ENCODE measurements at places on chromosomes 6 and 20. TPM values are rescaled to one million over a fixed set of nuclear protein-coding genes. Genes with fewer than 3 reads are reported as not detected.

LKAAEAR1 gene
- total RNA-seq, result not detected

WFDC5 gene
- total RNA-seq, result not detected

SLC22A16 gene
- not detected for total RNA-seq

GRCh38 chr6:128024969-128025368 lies 124.1 kb upstream of the THEMIS start:
- no peaks in the 10 kb centered on the region for H3K36me3 ChIP-seq
- DNase-seq, result no peak
- no peak overlapping the region for H3K27ac ChIP-seq
- no peaks in the 10 kb centered on the region for H3K27me3 ChIP-seq

- no peaks in the 10 kb centered on the region for H3K27me3 ChIP-seq
- no peaks in the 10 kb centered on the region for H3K36me3 ChIP-seq
- no peak for DNase-seq
- H3K4me3 ChIP-seq, result no peak overlapping the region
- H3K27ac ChIP-seq, result no peak overlapping the region
Observed at GRCh38 chr6:43962458-43962857, 164.8 kb downstream of the MRPL14 start.

DNA sequence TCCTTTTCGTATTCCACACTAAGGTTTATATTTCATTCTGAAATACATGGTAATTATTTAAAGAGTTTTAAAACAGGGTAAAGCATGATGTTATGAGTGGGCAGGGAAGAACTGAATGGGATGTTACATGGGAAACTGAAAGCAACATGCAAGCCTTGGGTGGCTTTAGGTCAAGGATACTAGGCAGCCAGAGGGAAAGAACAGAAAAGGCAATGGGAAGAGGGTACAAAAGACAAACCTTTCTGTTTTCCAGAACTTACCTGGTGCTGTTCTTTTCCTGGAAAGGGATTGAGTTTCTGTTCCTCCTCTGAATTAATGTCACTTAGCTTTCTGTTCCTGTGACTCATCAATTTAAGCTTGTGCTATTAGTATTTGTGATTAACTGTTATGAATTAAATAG lies 71.2 kb upstream of the SMIM8 start:
- peak overlapping the region; percentile 0 for H3K27ac ChIP-seq
- no peaks in the 10 kb centered on the region for H3K27me3 ChIP-seq
- DNase-seq, result no peak

DNA sequence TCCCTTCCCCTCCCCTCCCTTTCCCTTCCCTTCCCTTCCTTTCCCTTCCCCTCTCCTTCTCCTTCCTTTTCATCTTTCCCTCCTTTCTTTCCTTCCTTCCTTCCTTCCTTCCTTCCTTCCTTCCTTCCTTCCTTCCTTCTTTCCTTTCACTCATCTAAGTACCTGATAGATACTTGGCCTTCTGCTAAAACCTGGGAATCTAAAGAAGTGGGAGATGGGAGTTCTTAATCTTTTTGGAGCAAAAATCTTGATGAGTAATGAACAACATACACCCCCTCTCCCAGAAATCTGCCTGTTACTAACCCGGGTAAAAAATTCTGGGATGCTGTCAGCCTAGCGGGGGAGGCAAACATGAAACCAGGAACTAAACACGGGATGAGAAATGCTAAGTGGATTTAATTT lies 100.7 kb downstream of the VEGFA start:
- H3K27ac ChIP-seq, result no peak overlapping the region
- H3K36me3 ChIP-seq, result no peaks in the 10 kb centered on the region
- H3K4me3 ChIP-seq, result no peak overlapping the region
- DNase-seq, result no peak
- H3K4me1 ChIP-seq, result no peaks in the 10 kb centered on the region

DNA sequence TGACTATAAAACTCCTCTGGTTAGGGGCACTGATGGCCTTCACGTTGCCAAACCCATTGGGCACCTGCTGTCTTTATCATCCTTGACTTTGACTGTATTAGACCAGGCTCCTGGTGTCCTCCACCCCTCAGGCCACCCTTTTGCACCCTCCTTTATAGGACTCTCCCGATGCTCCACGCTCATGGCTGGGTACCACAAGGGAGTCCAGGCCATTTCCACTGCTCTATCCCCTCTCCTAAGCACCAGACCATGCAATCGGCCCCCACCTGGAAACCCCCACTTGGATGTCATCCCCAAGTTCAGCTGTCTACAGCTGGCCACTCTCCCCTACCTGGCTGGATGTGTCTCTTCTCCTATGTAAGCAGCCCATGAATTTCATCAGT lies 115.2 kb downstream of the TOX2 start:
- H3K4me1 ChIP-seq, result peaks cover 21% of the 10 kb centered on the region
- H3K36me3 ChIP-seq, result no peaks in the 10 kb centered on the region
- no peak overlapping the region for H3K4me3 ChIP-seq

DNA sequence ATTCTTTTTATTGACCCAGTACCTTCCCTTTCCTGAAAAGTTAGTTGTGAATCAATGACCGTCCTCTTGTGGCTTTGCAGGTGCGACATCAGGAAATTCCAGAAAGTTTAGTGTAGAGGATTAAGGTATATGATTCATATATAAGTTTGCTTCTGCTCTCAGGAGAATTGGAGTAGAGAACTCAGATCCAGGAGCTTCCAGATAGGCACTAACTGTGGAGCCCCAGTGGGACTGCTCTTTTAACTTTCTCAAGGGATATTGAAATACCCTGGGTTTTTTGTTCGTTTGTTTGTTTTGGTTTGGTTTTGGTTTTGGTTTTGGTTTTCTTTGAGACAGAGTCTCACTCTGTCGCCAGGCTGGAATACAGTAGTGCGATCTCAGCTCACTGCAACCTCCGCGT lies 9.5 kb downstream of the TAAR2 start:
- H3K27ac ChIP-seq, result no peak overlapping the region
- no peaks in the 10 kb centered on the region for H3K36me3 ChIP-seq

DNA sequence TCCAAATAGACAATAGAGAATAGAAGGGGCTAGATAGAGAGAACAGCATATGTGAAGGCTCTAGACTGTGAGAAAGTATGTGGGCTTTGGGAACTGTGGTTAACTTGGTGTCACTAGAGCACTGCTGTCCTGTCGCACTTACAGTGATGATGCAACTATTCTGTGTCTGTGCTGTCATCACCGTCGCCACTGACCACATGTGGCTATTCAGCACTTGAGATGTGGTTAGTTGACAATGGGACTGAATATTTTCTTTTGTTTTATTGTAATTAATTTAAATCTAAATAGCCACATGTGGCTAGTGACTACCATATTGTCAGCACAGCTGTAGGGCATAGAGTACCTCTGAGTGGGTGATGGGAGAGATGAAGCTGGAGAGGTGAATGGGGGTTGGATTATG lies 39.0 kb upstream of the IFNGR1 start:
- no peaks in the 10 kb centered on the region for H3K27me3 ChIP-seq
- H3K4me1 ChIP-seq, result peaks cover 13% of the 10 kb centered on the region
- no peak overlapping the region for H3K27ac ChIP-seq
- H3K4me3 ChIP-seq, result no peak overlapping the region
- DNase-seq, result no peak
- H3K36me3 ChIP-seq, result no peaks in the 10 kb centered on the region

DNA sequence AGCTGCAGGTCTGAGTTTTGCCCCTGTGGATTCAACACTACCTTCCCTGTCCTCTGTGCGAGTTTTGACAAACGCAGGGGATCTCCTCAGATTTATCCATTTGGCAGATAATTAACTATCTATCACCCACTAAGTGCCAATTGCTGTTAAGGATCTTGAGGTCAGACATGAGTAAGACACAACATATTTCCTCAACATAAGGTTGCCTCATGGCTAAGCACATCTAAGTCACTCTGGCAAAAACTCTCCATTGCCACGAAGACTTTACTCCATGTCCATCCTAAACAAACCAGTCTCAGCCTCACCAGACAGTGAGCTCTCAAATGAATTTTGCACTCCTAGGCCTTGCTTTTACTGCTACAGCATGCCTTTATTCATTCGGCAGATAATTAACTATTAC lies 408.4 kb downstream of the MAFB start:
- H3K27me3 ChIP-seq, result peaks cover 2% of the 10 kb centered on the region
- no peak for DNase-seq
- no peak overlapping the region for H3K27ac ChIP-seq
- H3K4me1 ChIP-seq, result no peaks in the 10 kb centered on the region

DNA sequence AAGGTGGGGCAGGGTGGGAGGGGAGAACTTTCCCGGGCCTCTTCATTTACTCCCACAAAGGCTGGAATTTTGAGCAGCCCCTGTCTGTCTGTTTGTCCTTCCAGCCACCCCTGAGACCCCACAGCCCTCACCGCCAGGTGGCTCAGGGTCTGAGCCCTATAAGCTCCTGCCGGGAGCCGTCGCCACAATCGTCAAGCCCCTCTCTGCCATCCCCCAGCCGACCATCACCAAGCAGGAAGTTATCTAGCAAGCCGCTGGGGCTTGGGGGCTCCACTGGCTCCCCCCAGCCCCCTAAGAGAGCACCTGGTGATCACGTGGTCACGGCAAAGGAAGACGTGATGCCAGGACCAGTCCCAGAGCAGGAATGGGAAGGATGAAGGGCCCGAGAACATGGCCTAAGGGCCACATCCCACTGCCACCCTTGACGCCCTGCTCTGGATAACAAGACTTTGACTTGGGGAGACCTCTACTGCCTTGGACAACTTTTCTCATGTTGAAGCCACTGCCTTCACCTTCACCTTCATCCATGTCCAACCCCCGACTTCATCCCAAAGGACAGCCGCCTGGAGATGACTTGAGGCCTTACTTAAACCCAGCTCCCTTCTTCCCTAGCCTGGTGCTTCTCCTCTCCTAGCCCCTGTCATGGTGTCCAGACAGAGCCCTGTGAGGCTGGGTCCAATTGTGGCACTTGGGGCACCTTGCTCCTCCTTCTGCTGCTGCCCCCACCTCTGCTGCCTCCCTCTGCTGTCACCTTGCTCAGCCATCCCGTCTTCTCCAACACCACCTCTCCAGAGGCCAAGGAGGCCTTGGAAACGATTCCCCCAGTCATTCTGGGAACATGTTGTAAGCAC lies 46.0 kb upstream of the TTPAL start:
- no peaks in the 10 kb centered on the region for H3K36me3 ChIP-seq
- H3K4me1 ChIP-seq, result no peaks in the 10 kb centered on the region
- no peaks in the 10 kb centered on the region for H3K27me3 ChIP-seq
- DNase-seq, result no peak

DNA sequence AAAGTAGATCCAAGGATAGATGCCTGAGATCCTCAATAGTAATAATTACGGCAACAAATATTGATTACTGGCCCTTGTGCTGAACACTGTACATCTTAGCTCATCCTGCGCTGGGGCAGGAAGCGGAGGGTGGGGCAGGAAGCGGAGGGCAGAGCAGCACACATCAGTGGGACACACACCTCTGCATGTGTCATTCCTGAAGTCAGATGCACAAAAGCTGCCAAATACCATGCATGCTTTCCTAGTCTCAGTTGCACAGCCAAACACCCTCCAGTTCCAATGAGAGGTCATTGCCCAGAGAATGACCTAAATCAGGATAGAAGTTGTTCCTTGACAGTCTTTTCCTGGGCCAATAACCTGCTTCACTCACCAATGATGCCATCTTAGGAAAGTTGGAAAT lies 74.4 kb upstream of the FOXC1 start:
- H3K27ac ChIP-seq, result no peak overlapping the region
- H3K4me1 ChIP-seq, result no peaks in the 10 kb centered on the region
- H3K36me3 ChIP-seq, result no peaks in the 10 kb centered on the region
- H3K4me3 ChIP-seq, result no peak overlapping the region
- DNase-seq, result no peak

DNA sequence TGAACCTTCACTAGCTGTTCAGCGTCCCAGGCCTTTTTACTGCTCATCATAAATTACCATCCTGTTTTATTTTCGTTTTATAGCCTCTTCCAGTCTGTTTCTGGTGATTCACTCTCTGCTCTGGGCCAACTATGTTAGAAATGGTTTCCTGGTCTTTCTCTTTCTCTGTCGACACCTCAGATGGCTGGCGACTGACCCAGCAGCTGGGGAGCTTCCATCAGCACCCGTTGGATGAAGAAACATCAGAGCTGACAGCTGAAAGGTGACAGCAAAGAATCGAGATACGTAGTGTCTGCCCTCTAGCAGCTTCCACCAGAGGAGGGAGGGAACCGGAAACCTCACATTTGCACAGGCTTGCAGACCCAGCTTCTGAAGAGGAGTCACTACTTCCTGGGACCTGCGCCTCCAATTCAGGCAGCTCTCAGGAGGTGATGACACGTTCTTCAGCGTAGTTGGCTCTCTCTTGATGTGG lies 82.9 kb upstream of the MLN start:
- H3K27ac ChIP-seq, result no peak overlapping the region
- no peak overlapping the region for H3K4me3 ChIP-seq
- peaks cover 9% of the 10 kb centered on the region for H3K27me3 ChIP-seq
- no peak for DNase-seq

All from GM12878 (cell line).